Body of pancreas (tissue), 4 donors: ENCODE measurements at places on chromosomes 3 and 15. TPM values are rescaled to one million over a fixed set of nuclear protein-coding genes. Genes with fewer than 3 reads are reported as not detected.
A peak's percentile ranks its signal among the peaks of the same experiment; 100 is the strongest.

RARB gene
- 3.0 TPM for total RNA-seq

COL8A1 gene
- total RNA-seq, result 0.99 TPM

SLC12A6 gene
- 15.0 TPM for total RNA-seq

SLC27A2 gene
- 3.9 TPM for total RNA-seq

GOLGA6L9 gene
- 5.6 TPM for total RNA-seq

DNA sequence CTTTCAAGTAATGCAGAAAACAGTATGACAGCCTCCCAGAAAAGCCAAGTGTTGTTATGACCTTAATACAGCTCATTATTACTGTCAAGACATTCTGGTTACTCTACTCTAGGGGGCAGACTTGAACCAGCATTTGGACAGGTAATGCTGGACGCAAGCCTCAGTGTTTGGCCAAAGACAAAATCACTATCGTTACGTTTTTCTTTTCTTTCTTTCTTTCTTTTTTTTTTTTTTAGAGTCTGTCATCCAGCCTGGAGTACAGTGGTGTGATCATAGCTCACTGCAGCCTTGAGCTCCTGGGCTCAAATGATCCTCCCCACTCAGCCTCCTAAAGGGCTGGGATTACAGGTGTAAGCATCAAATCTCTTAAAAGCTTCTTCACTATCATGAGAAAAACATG lies 29.4 kb upstream of the TMEM45A start:
- DNase-seq, result peak; percentile 65

- no peak for DNase-seq
Observed at GRCh38 chr3:39021465-39022285, 30.1 kb downstream of the SCN11A start.

DNA sequence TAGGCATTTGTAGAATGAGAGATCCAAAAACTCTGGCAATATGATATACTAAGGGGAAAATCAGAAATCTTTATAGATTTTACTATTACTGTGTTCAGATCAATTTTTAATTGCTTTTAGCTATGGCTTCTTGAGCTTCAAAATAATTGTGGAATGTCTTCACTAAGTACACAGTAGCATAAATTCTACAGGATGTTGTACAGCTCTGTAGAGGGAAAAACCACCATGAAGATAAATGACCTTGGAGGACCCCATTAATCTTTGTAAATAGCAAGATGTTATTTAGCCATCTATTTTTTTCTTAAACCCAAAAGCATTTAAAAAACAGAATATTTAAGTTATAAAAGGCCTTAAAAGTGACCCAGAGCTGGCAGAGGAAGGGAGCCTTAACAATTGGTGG lies 43.9 kb upstream of the FNDC3B start:
- DNase-seq, result no peak

DNA sequence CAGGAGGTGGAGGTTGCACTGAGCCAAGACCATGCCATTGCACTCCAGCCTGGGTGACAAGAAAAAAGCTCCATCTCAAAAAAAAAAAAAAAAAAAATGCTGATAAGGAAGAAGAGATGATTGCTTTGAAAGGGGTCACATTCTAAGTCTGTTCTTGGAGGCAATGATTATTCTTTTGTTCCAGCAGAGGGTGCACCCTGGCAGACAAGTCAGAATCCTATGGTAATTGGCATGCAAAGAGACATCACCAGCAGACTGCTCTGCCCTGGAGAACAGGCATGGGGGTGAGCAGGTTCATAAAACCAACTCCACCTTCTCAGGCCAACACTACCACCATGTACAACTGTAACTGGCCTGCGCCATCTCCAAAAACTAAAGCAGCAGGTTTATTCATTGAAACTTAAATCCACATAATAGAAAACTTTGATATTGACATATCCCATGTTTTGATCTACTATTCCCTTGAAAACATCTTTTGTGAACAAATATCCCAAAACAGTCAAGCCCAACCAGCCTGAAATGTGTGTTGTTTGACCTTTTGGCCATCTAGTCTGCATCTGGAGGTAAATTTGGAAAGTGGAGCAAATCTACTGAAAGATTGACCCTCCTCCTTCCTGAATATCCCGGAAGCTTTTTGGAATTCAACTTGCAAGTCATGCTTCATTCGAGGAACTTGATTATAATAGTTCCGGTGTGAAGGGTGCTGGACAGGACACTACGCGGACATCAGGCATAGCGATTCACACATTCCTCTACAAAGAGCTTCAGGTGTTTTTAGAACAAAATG lies 100.3 kb downstream of the MECOM start:
- DNase-seq, result no peak

- DNase-seq, result no peak
Observed at GRCh38 chr15:71272932-71273331, 157.7 kb downstream of the THSD4 start.

GRCh38 chr3:70519913-70520659 lies 207.6 kb upstream of the MDFIC2 start:
- no peak for DNase-seq

DNA sequence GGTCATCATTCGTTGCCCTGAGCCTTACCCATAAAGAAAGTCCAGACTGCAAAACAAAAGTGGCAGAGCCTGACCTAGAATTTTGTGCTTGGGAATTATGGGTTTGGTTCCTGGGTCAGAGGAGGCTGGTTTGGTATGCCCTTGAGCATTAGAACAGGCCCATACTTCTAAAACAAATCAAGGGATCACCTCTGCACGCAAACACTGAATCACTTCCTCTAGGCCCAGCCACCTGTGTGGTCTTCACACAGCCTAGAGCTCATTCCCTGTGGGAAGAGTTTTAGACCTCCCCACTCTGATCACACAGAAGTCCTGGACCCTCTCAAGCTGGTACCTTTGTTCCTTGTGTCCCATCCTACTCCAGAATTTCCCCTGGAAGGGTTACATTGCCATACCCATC lies 59.4 kb downstream of the B3GNT5 start:
- no peak for DNase-seq

- DNase-seq, result no peak
Observed at GRCh38 chr3:142963516-142964448, at the start of gene PAQR9. TSS of gene PAQR9 (minus strand) at chr3:142963674. CDS start at chr3:142963336, 338 bp downstream.
